ENCODE measurements at places on chromosomes 1 and 21. TPM values are rescaled to one million over a fixed set of nuclear protein-coding genes. Genes with fewer than 3 reads are reported as not detected.

Gene CGN
- total RNA-seq: not detected

Gene GNG4
- total RNA-seq: 0.83 TPM

Gene TLCD4
- 0.30 TPM for total RNA-seq

Gene TNFRSF9
- 1.2 TPM for total RNA-seq

Data from smooth muscle cell of the umbilical artery (primary cell).